AG09319 (cell line): ENCODE measurements at places on chromosomes 2 and 18.

GRCh38 chr2:170034596-170034995 lies 143.4 kb upstream of the MYO3B start:
- DNase-seq: no peak

GRCh38 chr2:226427538-226428307 lies 371.9 kb downstream of the IRS1 start:
- no peak for DNase-seq

- DNase-seq: no peak
These were observed 911.2 kb upstream of the PIK3C3 start for GRCh38 chr18:41043876-41044275.

GRCh38 chr2:48113767-48114166 lies 207.5 kb upstream of the FBXO11 start:
- no peak for DNase-seq

GRCh38 chr2:96111257-96111640 lies 5.1 kb downstream of the ADRA2B start:
- DNase-seq: no peak

GRCh38 chr2:121694398-121695170 lies 42.1 kb downstream of the NIFK start:
- no peak for DNase-seq

DNA sequence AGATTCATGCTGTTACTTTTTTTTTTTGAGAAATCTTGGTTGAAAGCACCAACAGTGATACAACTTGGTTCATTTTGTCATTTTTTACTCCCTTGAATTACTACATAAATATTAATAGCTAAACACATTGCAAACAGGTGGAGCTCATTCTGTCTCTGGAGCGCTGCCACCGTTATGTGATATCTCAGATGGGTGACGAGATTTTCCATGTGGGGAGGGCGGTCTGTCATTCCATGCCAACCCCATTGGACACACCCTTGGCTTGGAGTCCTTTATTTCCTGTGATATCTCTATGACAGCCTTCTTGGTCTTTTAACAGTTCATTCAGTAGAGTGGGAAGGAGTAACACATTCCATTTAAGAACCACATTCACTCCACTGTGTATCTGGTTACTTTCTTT lies 794.8 kb downstream of the SATB2 start:
- DNase-seq: no peak

DNA sequence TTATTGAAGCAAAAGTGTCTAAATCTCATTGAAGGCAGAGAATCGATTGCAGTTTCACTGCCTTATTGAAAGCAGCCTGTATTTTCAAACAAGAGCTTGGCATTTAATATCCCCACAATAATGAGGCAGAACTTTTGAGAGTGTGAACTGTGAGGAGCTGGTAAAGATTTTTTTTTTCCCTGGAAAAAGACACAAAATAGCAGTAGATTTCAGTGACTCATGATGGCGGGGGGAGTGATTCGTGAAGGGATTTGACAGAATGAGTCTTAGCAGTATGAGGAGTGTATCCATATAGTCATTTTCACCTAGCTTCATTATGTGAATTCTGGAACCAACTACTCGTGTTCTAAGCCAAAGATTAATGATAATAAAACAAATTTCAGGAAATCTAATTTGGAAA lies 242.9 kb downstream of the ARL6IP6 start:
- no peak for DNase-seq

- no peak for DNase-seq
These were observed 88.9 kb upstream of the THOC1 start for GRCh38 chr18:356778-357177.
